ENCODE measurements at places on chromosomes 12 and 14. TPM values are rescaled to one million over a fixed set of nuclear protein-coding genes. Genes with fewer than 3 reads are reported as not detected.

CLEC7A gene
- 111 TPM for total RNA-seq

CD69 gene
- 65.6 TPM for total RNA-seq

DNA sequence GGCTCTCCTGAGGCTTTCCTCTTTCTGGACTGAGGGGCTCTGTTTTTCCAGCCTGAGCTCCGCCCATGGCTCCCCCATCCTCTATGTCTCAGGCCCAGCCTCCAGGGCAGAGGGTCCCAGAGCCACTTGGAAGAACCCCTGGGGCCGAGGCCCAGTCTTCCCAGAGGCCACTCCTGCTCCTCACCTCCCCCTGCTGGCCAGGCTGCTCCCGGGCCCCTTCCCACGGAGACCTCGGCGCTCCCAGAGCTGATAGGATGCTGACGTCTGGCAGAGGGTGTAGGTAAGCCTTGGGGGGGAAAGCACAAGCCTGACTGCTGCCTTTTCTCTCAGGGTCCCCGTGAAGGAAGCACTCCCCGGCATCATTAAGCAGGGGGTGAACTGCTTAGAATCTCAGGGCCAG, 51.4 kb downstream of the ERH start:
- no peak for DNase-seq
- no peak overlapping the region for H3K4me3 ChIP-seq
- H3K27ac ChIP-seq: no peak overlapping the region
- peaks cover 5% of the 10 kb centered on the region for H3K27me3 ChIP-seq

- peaks cover 38% of the 10 kb centered on the region for H3K36me3 ChIP-seq
- H3K27ac ChIP-seq: no peak overlapping the region
- H3K27me3 ChIP-seq: no peaks in the 10 kb centered on the region
- no peaks in the 10 kb centered on the region for H3K4me1 ChIP-seq
Observed at GRCh38 chr12:45893240-45893639, 97.1 kb downstream of the SCAF11 start.

DNA sequence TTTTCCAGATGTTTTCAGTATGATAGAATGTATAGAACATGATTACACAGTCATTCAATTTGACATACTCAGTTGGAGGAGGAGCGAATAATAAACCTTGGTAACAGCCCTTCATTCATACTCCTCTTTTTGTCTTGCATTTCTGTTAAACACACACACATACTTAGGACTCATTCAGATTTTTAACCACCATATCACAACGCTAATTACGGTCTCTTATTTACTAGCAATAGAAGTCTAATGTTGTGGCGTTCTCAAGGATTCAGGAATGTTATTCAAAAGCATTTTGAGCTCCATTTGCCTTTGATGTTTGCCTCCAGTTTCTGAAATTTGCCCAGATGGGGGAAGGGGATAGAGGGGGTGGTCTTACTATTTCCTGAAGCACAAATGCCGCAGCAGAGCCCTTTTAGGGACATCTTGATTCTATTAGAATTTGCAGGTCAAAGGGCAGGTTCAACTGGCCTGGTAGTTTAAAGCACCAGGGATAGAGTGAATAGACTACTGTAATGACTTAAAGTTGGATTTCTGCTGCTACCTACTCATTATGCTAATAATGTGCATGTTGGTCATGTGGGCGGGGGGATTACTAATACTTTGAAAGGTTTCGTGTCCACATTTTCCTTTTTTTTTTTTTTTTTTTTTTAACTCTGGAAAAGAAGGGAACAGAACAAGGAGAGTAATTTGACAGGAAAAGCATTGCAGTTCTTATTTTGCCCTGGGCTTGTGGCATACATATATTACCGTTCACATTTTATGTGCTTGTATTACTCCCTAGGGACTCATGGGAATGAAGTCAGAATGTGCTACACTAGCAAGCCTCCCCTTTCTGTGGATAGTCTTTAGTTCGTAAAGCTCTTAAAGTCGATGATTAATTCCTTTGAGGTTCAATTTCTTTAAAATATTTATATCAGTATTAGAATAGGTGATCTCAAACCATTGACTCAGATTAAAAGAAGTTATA, 226.8 kb downstream of the FBXL14 start:
- H3K27me3 ChIP-seq: no peaks in the 10 kb centered on the region
- H3K36me3 ChIP-seq: peaks cover 5% of the 10 kb centered on the region
- H3K27ac ChIP-seq: no peak overlapping the region
- no peaks in the 10 kb centered on the region for H3K4me1 ChIP-seq

DNA sequence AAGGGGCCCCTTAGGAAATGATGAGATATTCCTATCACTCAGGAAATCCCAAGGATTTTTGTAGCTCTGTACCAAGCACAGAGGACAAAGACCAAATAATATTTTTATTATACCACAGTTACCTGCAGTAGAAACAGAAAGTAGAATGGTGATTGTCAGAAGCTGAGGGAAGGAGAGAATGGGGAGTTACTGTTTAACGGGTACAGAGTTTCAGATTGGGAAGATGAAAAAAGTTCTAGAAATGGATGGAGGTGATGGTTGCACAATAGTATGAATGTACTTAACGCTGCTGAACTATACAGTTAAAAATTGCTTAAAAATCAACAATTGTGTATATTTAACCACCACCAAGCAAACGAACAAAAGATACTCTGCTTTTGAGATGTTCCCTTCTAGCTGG, 24.1 kb downstream of the FLVCR2 start:
- no peaks in the 10 kb centered on the region for H3K27me3 ChIP-seq
- no peak overlapping the region for H3K27ac ChIP-seq
- DNase-seq: no peak
- no peak overlapping the region for H3K4me3 ChIP-seq
- peaks cover 3% of the 10 kb centered on the region for H3K4me1 ChIP-seq

DNA sequence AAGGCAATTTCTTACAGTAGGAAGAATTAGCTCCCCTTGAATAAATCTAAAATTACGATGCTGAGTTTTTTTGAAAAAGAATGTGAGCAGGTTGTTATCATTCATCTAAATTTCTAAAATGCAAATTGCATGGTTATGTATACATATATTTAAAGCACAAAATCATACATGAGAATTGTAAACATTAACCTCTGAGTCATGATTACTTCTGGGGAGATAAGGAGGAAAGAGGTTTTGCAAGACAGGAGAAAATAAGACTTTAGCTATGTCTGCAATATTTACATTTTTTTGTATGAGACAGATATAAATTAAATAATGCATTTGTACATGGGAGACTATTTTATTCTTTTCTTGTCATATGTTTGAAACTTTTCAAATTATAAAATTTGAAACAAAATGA, 72.2 kb downstream of the TSPAN8 start:
- no peaks in the 10 kb centered on the region for H3K27me3 ChIP-seq
- H3K4me3 ChIP-seq: no peak overlapping the region
- H3K4me1 ChIP-seq: no peaks in the 10 kb centered on the region
- no peaks in the 10 kb centered on the region for H3K36me3 ChIP-seq

Data from spleen (tissue), 13 donors.